ENCODE measurements at places on chromosomes 4 and X.

DNA sequence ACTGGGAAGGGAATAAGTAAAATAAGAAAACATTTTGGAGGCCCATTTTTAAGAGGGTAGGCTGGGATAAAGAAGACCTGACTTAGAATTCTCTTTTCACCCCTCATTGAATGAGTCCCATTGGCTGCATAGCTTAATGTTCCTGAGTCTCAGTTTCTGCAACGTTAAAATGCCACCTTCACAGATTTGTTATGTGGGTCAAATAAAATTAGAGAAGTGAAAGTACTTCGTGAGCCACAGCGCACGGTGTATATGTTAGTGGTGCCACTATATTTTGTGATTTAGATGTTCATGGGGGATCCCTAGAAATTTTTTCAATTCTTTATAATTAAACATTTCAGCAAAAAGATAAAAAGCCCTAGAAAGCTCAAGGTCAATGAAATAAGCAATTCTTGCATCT lies 109.2 kb upstream of the HS3ST1 start:
- no peak for DNase-seq

DNA sequence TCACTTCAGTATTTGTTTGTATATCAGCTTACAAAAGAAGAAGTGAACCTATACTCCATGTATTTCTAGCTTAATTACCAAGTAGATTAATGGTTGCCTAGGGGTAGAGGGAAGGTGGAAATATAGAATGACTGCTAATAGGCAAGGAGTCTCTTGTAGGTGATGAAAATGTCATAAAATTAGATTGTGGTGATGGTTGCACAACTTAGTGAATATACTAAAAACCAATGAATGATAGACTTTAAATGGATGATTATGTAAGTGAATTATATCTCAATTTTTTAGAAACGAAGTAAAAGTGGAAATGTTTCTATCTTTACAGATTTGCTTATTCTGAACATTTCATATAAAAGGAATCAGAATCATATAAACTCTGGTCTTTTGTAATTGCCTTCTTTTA lies 165.5 kb downstream of the AWAT2 start:
- DNase-seq, result no peak

DNA sequence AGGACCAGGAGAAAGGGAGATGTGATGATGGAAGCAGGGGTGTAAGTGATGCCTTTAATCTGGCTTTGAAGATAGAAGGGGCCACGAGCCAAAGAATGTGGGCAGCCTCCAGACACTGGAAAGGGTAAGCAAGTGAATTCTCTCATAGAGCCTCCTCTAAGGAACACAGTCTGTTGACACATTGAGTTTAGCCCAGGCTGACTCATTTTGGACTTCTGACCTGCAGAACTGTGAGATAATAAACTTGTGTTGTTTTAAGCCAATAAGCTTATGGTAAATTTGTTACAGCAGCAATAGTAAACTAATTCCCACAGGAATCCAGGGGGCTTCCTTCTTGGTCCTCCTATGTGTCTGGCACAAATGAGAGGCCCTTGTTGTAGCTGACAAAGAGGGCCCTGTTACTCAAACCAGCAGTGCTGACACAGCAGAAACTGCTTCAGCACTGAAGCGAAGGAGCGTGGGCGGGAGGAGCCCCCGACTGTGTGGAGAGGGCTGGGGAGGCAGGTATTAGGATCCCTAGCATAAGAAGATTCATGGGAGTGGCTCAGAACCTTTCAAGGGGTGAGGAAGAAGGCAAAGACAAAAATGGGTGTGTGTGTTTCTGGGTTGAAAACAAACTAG lies 268.7 kb downstream of the NR3C2 start:
- no peak for DNase-seq

GRCh38 chr4:6239486-6239885 lies 30.2 kb upstream of the WFS1 start:
- no peak for DNase-seq

GRCh38 chr4:40564815-40565483 lies 64.7 kb downstream of the RBM47 start:
- DNase-seq, result no peak

All from stimulated activated naive CD4-positive, alpha-beta T cell (primary cell).